ENCODE measurements at places on chromosomes 6 and 20.

GRCh38 chr6:55617272-55617671 lies 38.3 kb upstream of the HMGCLL1 start:
- DNase-seq: no peak

DNA sequence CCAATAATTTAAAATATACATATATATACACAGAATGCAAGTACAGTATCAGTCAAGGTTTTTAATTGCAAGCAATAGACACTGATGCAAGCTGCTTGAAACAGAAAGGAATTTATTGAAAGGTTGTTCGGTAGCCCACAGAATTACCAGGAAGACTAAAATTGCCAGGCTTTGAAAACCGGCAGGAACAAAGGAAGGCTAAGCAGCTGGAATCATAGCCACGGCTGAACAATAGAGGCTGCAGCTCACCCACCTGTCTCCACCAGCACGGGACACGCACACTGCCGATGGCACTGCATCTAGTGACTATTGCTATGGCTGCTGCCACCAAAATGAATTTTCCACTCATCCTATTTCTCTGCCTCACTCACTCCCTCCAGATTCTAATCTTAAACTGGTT lies 22.0 kb upstream of the L3MBTL3 start:
- DNase-seq: no peak

DNA sequence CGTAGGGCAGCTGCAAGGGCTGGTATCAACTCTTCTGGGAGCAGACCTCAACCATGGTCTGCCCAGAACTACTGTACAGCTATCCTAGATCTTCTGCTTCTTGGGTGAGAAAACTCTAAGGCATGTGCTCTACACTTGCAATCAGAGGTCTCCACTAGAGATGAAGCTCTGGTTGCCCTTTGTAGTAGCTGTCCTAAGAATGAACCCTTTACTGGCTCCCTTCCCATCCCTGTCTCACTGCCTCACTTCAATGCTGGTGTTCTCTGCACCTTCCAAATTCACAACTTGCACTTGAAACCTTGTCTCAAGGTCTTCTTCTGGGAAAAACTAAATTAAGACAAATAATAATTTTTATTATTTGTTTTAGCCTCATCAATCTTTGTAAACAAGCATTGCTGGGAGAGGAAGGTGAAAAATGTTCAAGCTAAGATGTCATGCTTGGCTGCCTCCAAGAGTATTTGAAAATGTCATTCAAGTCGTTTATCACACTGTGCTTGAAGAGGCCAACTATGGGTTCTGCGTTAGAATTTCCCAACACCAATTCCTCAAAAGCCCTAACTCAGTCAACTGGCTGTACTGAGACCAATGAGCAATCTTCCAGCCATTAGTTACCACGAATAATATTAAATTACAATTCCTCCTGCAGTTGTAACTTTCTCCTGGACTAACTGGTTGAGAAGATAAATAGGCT lies 255.7 kb upstream of the PRND start:
- no peak for DNase-seq

GRCh38 chr6:7818257-7819214 lies 92.1 kb downstream of the TXNDC5 start:
- DNase-seq: no peak

DNA sequence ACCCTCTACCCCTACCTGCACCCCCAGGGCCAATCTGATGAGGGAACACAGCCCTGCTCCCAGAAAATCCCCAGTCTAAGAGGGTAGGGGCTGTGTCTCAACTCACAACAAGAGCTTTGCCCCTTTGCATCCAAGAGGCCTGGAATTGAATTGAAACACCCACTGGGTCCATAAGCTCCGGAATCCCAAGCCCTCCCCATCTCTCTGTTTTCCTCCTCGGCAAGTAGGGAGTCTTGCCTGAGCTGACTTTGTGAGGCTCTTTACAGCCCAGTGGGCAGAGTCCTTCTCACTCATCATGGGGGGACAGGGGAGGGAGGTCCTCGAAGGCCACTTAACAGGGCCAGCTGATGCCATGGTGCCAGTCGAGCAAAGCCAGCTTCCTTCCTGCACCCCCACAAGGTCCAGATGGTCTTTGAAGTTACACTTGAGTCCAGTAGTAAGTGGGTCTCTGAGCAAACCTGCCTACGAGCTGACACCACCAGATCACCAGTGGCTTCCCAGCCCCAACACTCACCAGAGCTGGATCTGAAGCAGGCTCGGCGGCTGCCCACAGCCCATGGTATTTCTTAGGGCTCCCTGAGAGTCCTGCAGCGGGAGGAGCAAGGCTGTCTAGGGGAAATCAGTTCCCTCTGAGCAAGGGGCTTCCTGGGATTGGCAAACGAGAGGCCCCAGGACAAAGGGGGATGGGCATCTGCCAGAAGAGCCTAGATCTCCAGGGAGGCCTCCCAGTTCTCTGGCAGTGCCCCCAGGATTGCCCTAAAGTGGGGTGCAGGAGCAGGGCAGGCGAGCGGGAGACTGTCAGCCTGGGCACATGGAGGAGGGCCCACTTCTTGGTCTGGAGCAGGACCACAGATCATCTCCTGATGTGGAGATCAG lies 144.5 kb downstream of the VEGFA start:
- DNase-seq: no peak

GRCh38 chr20:48115502-48115901 lies 330.2 kb upstream of the SULF2 start:
- DNase-seq: no peak

DNA sequence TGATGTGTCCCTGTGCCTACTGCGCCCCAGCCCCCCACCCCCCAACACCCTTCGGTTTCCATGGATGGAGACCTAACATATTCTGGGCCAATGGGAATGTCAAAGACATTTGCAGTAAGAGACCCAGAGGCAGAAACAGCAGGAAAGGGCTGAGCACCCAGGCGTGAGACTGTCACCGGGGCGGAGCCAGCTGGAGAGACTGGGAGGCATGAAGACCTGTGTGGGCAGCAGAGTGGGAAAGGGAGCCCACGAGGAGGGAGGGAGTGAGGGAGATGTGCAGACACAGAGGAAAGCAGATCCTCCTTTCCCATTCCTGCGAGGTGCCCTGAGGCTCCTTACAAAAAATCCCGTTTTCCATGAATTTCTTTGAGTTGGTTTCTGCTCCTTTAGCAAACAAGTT lies 150.2 kb downstream of the FOXC1 start:
- DNase-seq: no peak

- DNase-seq: no peak
Measured at GRCh38 chr6:37493661-37493995, 6.1 kb downstream of the CCDC167 start.

DNA sequence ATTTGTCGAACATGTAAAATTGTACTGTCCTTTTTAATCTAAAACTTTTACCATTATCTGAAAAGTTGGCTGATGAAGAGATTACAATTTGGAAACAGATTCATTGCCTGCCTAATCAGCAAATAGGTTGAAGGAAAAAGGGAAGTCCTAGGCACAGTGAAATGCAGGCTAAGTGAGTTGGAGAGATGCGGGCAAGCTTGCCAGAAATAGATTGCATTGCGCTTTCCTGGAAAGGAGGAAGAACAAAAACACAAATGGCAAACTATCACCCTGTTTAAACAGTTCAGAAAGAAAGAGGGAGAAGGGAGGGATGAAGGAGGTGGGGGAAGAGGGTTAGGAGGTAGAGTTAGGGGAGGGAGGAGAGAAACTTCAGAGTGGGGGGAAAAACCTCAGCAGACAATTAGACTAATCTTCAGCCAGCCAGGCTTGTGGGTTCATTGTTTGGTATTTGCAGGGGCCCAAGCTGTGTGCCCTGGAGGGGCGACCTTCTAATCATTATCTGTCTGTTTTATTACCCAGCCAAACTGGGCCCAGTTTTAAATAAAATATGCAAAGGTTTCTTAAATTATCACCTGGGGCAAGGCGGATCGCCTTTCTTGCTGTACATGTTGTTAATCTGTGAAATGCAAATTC lies 465.2 kb downstream of the TFAP2B start:
- DNase-seq: no peak
